ENCODE measurements at places on chromosomes 1 and 21. TPM values are rescaled to one million over a fixed set of nuclear protein-coding genes. Genes with fewer than 3 reads are reported as not detected.

The SPATA17 gene
- 2.1 TPM for total RNA-seq

The TRNP1 gene
- total RNA-seq = 266 TPM

The OR2W3 gene
- total RNA-seq = not detected

The ZP4 gene
- total RNA-seq = not detected

The UBE2J2 gene
- 43.1 TPM for total RNA-seq

The AGL gene
- total RNA-seq = 2.7 TPM

The SEC16B gene
- 1.3 TPM for total RNA-seq

The CYP4A11 gene
- not detected for total RNA-seq

The SAMD13 gene
- 0.58 TPM for total RNA-seq

The CHIT1 gene
- total RNA-seq = not detected

The MEF2D gene
- total RNA-seq = 31.8 TPM

The TMEM82 gene
- not detected for total RNA-seq

The GBP6 gene
- not detected for total RNA-seq

The LAMB3 gene
- total RNA-seq = 16.9 TPM

The RNU1-3 gene
- total RNA-seq = not detected

The TENT5C gene
- total RNA-seq = 0.03 TPM

The CD1E gene
- not detected for total RNA-seq

The KLHDC7A gene
- 1.4 TPM for total RNA-seq

The ARHGAP30 gene
- total RNA-seq = 0.07 TPM

The ZBTB8B gene
- total RNA-seq = not detected

The NKAIN1 gene
- 1.1 TPM for total RNA-seq

The PSMD4 gene
- 173 TPM for total RNA-seq

The HTR6 gene
- total RNA-seq = 0.15 TPM

The PER3 gene
- 0.98 TPM for total RNA-seq

The C1QC gene
- total RNA-seq = not detected

The ANGPTL3 gene
- not detected for total RNA-seq

The VASH2 gene
- 1.7 TPM for total RNA-seq

The LHX8 gene
- total RNA-seq = 0.91 TPM

The C1orf94 gene
- total RNA-seq = not detected

The USH2A gene
- not detected for total RNA-seq

The TTLL7 gene
- 2.9 TPM for total RNA-seq

The ADORA1 gene
- total RNA-seq = 0.50 TPM

The TFF2 gene
- not detected for total RNA-seq

The ZNF683 gene
- total RNA-seq = not detected

The CRNN gene
- total RNA-seq = not detected

The GJB3 gene
- total RNA-seq = 15.0 TPM

The FAM72D gene
- 6.9 TPM for total RNA-seq

The FAM72A gene
- 8.7 TPM for total RNA-seq

The SMIM1 gene
- total RNA-seq = 1.3 TPM

The C1QA gene
- not detected for total RNA-seq

The CELA3B gene
- not detected for total RNA-seq

The LYPLA2 gene
- total RNA-seq = 55.6 TPM

The TNFSF4 gene
- not detected for total RNA-seq

The CHIA gene
- not detected for total RNA-seq

The C1orf146 gene
- total RNA-seq = not detected

The KCNJ6 gene
- total RNA-seq = 3.9 TPM

The PSMG1 gene
- total RNA-seq = 82.4 TPM

The VWA5B1 gene
- total RNA-seq = not detected

Data from A549 treated with Mapracorat at 1 μM for 4 hours (cell line).